ENCODE measurements at places on chromosomes 3 and 15. TPM values are rescaled to one million over a fixed set of nuclear protein-coding genes. Genes with fewer than 3 reads are reported as not detected.

RGMA gene
- total RNA-seq, result 66.6 TPM

KIF7 gene
- 0.54 TPM for total RNA-seq

CLDN16 gene
- total RNA-seq, result not detected

GOLGA6L7 gene
- not detected for total RNA-seq

GRCh38 chr15:97168704-97169475 is 791.6 kb upstream of the ARRDC4 start:
- DNase-seq, result no peak

GRCh38 chr3:62323241-62323640 is 50.1 kb downstream of the FEZF2 start:
- DNase-seq, result no peak

DNA sequence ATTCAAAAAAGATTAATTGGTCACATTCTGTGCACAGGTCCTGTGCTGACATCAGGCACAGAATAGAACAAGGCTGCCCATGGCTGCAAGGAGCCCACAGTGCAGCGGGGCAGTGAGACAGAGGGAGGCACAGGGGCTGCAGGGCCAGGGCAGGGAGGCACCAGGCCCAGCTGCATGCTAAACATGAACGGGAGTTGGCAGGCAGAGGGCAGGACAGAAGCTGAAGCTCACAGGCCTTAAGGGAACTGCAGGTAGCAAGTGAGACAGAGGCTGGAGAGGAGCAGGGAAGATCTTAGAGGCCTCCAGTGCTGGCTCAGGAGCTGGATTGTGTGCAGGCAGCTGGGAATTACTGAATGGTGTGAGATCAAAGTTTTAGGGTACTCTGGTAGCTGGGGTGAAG is 26.2 kb downstream of the IDH3A start:
- no peak for DNase-seq

- no peak for DNase-seq
These were observed 465.2 kb upstream of the TGFBR2 start for GRCh38 chr3:30141178-30141581.

DNA sequence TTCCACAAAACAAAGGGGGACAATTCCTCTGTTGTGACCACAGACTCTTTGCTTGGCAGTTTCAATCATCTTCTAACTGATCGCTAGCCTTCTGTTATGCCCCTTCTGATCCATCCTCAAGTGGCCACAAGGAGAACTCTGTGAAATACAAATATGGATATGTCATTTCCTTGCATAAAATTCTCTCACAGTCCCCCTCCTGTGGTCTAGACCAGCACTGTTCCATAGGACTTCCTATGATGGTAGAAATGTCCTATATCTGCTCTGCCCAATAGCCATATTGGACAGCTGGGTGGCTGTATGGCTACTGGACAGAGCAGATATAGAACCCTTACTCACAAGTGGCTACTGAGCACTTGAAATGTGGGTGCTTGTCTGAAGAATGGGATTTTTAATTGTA is 25.9 kb upstream of the SNRK start:
- DNase-seq, result no peak

DNA sequence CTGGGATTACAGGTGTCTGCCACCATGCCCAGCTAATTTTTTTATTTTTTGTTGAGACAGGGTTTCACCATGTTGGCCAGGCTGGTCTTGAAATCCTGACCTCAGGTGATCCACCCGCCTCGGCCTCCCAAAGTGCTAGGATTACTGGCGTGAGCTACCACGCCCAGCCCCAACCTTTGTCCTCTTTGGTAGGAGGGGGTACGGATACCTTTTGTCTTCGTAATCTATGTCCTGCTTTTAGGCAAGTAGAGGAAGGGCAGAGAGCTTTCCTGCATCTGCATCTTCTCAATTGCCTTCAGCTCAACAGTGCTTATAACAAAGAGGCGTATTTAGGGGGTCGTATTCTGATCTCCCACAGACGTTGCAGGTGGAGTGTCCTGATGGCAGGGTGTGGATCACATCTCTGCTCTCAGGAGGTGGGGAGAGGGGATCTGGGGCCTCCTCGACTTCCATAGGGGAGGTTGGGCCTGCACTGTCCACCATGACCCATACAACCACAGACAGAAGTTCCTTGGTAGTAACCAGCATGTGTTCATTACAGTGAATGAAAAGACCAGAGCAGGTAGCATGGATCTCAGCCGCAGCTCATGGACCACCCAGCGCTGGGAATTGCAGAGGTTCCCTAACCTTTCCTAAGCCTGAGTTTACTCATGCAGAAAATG is 21.4 kb upstream of the KCTD6 start:
- no peak for DNase-seq

DNA sequence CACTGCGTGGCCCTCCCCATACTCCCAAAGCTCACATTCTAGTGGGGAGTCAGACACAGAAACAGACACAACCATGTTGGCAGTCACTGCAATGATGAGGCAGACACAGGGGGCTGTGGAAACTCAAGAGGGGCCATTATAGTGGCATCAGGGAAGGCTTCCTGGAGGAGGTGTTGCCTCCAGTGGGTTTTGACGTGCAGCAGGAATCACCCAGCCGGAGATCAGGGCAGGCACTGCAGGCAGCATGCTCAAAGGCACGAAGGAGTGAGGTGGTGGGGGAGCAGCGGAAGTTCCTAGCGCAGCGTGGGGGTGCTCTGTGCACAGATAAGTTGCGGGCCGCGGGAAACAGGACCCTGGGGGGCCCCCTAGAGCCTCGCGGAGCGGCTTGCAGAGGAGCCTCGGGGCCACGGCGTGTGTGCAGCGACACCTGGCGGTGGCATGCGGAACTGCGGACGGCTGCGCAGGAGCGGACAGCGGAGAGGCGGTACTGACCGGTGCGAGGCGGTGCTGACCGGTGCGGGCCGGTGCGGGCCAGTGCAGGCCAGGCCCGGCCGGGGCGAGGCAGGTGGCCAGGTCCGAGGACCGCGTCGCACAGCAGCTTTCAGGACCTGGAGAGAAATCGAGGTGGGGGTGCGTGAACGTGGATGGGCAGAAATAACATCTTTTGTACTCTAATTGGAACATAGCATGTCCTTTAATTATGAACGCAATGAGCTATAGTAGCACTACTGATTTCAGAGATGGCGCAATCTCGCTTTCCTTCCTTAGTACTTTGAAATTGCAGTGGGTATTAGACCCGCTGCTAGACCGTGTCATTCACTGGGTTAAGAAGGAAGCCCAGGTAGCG is 101.5 kb downstream of the FBLN2 start:
- DNase-seq, result peak; percentile 89

DNA sequence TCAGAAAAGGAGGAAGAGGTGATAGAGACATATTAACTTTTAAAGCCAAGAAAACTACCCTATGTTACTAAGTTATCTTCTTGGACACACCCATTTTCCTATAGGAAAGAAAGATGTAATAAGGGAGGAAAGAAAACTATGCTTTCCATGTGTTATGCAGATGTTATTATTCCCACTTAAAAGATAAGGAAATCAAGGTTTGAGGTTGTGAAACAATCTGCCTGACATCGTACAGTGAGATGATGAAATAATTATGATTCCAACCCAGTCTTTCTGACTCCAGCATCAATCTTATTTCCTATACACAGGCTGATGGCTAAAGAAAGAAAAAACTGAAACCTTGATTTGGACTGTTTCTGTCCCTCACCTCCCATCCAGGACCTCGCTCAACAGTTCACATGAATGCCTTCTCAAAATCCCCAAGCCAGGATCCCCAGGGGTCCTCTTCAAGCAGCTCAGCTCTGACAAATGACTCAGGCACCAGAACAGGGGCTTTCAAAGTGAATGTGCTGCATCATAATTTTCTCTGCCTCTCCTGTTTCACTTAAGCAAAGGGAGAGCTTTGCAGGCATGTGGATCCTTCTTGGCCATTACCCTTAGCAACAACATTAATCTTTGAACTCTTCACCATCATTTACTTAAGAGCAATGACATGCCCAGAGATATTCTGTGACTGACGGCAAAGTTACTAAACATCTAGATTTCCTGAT is 12.4 kb upstream of the EID1 start:
- DNase-seq, result no peak

DNA sequence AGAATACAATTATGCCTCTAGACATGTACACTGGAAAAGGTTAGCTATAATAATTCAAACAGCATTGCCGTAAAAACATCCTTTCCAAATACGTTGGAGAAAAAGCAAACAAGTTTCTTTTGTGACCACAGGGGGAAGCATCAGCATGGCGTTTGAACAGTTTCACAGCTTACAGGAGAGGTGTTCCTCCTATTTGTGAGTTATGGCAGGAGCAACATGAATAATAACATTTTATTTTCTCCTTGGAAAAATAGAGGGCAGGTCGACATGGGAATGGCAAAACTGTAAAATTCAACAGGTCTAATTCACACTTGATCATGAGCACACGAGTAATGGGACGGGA is 39.7 kb upstream of the GADL1 start:
- DNase-seq, result no peak

DNA sequence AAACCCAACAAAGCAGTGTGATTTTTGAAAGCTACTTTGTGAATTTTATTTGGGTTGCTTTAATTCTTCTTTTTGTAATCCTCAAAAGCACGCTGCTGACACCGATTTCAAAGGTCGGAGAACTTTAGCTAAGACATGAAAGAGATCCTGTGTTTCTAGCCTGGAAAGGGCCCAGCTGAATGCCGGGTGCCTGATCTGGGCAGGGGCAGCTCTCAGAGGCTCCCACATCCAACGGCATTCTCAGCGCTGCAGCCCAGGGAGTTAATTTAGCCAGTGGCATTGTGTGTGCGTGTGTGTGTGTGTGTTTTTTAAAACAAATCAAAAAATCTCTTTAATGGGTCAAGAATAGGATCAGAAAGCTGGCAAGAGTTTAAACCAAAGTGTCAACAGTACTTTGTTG is 6.6 kb downstream of the RBP1 start:
- no peak for DNase-seq

- no peak for DNase-seq
These were observed 64.2 kb upstream of the CMSS1 start for GRCh38 chr3:99753268-99753975.

GRCh38 chr15:95196176-95196915 is 965.0 kb downstream of the MCTP2 start:
- DNase-seq, result no peak

DNA sequence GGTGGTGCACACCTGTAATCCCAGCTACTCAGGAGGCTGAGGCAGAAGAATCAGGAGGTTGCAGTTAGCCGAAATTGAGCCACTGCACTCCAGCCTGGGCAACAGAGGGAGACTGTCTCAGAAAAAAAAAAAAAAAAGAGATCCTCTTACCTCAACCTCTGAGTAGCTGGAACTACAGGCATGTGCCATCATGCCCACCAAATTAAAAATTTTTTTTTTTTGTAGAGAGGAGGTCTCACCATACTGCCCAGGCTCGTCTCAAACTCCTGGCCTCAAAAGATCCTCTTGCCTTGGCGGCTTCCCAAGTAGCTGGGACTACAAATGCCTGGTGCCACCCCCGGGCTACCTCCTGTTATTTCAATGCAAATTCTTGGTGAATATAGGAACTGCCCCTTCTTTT is 1.5 kb downstream of the UMPS start:
- no peak for DNase-seq

DNA sequence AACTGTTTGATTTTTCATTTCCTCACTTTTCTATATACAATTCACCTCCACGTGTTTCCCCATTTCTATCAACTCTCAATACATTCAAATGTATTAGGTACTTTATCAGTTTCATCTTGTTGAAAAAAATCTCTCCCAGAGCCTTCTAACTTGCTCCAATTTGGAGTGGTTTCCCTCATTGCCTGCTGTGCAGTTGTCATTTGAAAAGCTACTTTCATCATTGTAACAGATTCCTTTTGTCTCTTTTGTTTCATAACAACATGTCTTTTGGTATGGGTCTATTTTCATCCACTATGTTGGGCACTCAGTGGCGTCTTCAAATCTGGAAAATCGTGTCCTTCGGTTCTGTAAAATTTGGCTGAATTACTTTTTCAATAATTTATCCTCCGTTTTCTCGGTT is 75.0 kb downstream of the NR2E3 start:
- no peak for DNase-seq

- no peak for DNase-seq
These were observed 274.7 kb upstream of the UBE2E2 start for GRCh38 chr3:22928216-22929110.

- no peak for DNase-seq
These were observed 164.5 kb upstream of the TLE3 start for GRCh38 chr15:70262171-70262570.
